HFF-Myc (cell line): ENCODE measurements at places on chromosomes 4 and X.
A peak's percentile ranks its signal among the peaks of the same experiment; 100 is the strongest.

DNA sequence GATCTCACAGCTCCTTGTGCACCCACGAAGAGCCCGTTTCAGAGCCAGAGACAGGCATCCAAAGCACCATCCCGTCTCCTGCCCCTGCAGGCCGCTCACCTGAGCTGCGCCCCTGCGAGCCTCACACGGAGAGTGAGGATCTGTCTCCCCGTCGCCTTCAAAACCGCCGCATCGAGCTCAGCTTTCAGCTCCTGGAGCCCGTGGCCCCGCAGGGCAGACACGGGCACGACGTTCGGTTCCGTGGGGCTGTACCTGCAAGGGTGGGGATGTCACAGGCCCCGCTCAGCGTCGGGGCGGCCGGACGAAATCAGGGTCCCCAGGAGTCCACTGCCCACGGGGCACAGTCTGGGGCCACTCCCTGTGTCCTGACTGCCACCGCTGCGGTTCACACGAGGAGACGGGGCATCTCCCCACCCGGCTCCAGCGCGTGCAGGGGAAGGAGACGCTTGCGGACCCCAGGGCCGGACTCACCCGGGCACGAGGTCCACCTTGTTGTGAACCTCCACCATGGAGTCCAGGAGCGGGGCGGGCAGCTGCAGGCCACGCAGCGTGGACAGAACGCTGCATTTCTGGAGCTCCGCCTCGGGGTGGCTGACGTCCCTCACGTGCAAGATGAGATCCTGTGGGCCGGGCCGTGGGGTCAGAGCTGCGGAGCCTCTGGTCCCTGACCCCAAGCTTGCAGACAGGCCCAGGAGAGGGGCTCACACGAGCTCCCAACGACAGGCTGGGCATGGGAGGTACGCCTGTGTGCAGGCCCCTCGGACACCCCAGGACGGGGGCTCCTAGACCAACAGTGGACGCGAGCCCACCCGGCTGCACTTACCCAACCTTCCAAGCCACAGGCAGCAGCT is 11.1 kb downstream of the GTPBP6 start:
- no peak for DNase-seq

GRCh38 chr4:187380181-187380581 is 615.4 kb upstream of the ZFP42 start:
- DNase-seq, result no peak

GRCh38 chr4:24794480-24794879 is 893 bp upstream of the SOD3 start:
- DNase-seq, result no peak

- DNase-seq, result peak; percentile 6
These were observed 639.9 kb downstream of the SPOCK3 start for GRCh38 chr4:166594326-166594946.

DNA sequence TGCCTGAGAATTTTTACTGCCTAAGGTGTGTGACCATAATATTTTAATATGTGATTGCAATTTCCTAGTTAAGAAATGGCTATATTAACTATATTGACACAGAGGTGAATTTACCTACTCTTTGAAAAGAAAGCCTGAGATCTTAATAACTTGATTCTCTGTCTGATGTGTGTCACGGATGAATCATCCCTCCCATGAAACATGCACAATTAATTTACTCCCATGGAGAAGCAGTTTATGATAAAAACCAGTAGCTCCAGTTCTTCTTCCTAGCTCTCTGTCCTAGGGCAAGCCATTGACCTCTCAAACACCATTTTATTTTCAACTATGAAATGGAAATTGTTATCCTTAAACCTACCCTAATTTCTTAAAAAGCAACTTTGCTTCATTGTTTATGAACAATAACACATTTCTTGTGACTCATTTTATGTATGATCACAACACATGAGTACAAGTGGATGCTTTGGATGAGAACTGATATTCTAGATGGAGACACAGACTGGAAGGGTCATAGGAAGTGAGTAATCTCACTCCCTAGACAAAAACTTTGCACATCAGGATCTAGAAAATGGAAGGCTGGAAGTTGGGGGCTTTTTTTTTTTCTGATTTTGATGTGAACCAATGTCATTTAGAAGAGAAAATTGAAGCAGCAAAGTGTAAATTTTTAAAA is 438.3 kb downstream of the GPAT3 start:
- DNase-seq, result no peak
